Activated CD8-positive, alpha-beta T cell treated with anti-CD3 and anti-CD28 coated beads, Interleukin-2, amount 10 ng/mL, durations not matched to agents 7 days and 5 days (primary cell): ENCODE measurements at places on chromosomes 11 and 22. TPM values are rescaled to one million over a fixed set of nuclear protein-coding genes. Genes with fewer than 3 reads are reported as not detected.

DNA sequence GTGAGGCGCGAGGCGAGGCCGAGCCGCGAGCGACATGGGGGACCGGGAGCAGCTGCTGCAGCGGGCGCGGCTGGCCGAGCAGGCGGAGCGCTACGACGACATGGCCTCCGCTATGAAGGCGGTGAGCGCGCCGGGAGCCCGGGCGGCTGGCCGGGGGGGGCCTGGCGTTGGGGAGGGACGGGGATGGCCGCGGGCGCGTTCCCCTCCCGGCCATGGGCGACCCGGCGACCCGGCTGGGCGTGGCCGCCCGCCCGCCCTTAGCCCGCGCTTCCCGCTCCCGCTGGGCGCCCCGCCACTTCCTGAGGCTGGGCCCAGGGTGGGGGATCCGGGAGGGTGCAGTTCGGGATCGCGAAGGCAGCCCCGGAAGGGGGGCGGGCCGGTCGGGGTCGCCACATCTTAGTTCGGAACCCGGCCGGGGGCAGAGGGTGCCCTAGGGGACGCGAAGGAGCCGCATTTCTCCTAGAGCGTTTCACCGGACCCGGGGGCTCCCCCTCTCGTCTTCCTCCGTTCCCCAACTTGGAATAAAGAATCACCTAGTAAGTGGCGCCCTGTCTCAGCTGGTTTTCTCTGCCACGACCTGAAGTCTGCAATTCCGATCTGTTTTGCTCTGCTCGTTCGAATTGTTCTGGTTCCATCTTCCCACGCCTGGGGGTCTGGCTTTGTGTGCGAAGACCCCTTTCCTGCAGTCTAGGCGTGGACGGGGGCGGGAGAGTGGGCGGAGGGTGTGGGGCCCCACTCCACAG is 536 bp downstream of the YWHAH start:
- H3K27me3 ChIP-seq, result no peaks in the 10 kb centered on the region
- peaks cover 39% of the 10 kb centered on the region for H3K4me1 ChIP-seq
- H3K36me3 ChIP-seq, result peaks cover 26% of the 10 kb centered on the region
- peak overlapping the region; percentile 52 for H3K4me3 ChIP-seq

- H3K27ac ChIP-seq, result peak overlapping the region; percentile 99
- H3K4me3 ChIP-seq, result peak overlapping the region; percentile 85
- no peaks in the 10 kb centered on the region for H3K27me3 ChIP-seq
Observed at GRCh38 chr22:36329254-36330078, 58.3 kb downstream of the MYH9 start.

DNA sequence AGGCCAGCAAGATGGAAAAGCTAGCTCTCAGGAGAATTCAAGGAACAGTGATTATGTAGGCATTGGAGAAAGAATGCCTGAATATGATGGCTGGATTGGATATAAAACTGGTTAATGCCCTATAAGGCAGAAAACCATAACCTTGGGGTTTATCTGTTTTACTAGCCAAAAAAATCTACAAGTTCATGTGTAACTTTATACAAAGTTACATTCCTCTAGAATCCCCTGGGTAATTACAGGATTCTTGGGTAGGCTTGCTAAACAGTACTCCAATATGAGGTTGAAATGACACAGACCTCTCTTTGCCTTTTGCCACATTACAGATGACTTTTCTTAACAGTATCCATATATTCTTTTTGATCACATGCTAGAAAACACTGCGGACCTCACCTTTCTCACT is 26.0 kb downstream of the TSPAN18 start:
- H3K27ac ChIP-seq, result no peak overlapping the region
- H3K27me3 ChIP-seq, result peaks cover 9% of the 10 kb centered on the region
- no peak for DNase-seq
- peaks cover 2% of the 10 kb centered on the region for H3K4me1 ChIP-seq
- no peaks in the 10 kb centered on the region for H3K36me3 ChIP-seq

DNA sequence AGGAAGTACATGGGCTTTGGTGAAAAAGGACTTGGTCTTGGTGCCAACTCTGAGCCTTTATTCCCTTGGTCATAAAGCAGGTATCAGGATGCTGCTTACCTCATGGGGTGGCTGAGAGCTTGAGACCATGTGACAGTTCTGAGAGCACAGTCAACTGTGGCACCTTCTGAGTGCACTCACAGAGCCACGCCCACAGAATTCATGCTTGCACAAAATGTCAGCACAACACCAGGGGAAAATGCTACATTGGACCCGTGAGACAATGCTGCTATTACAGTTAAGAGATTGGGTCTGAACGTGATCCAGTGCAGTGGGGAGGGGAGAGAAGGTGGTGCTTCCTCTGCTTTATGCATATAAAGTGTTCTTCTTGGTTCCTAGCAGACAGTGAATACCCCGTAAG is 79.5 kb upstream of the SPON1 start:
- no peak for DNase-seq
- H3K36me3 ChIP-seq, result no peaks in the 10 kb centered on the region
- no peak overlapping the region for H3K4me3 ChIP-seq
- H3K27ac ChIP-seq, result no peak overlapping the region

DNA sequence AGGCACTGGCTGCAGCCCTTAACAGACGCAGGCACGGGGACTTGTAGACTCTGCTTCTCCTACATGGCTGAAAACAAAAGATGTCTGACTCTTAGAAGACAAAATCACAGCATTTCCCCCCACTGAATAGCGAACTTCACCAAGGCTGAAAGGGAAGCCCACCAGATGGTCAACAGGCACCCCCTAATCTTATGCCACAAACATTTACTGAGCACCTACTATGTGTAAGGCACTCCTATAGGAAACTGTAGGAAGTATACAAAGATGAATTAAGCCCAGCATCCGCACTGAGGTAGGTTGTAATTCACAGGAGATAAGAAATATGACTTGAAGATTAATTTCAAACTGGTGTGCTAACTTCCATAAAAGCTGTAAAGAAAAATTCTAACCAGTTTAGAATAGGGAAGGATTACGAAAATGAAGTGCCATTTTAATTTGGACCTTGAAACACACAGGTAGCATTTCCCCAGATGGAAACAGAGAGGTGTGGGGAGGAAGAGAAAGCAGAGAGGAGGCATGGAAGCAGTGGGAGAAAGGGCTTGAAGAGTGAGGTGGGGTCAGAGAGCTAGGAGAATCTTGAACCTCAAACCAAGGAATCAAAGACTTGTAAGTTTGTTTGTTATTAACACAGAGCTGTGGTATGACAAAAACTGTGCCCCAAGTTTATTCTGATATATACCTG is 38.1 kb downstream of the NUMA1 start:
- no peak overlapping the region for H3K27ac ChIP-seq
- H3K27me3 ChIP-seq, result no peaks in the 10 kb centered on the region
- H3K36me3 ChIP-seq, result peaks cover 20% of the 10 kb centered on the region

DNA sequence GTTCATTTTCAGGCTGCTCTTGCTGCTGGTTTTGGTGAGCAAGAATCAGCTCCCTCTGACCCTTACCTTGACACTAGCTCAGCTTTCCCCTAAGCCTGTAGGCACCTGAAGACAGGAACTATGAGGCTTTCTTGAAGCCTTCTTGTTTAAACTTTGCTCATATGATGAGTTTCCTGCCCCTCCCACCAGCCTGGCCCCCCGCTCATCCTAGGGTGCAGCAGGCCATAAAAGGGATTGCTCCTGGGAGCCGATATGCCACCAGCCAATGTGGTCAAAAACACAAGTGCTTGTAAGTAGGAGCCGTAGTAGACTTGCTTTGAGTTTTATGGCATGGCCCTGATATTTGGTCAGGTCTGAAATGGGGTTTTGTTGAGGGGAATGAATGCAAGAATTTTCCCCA is 164.7 kb downstream of the DSCAML1 start:
- DNase-seq, result no peak
- H3K4me3 ChIP-seq, result no peak overlapping the region
- no peaks in the 10 kb centered on the region for H3K4me1 ChIP-seq
- H3K27ac ChIP-seq, result no peak overlapping the region

Gene SLC22A6
- not detected for total RNA-seq
